ENCODE measurements at places on chromosomes 6 and 20.

DNA sequence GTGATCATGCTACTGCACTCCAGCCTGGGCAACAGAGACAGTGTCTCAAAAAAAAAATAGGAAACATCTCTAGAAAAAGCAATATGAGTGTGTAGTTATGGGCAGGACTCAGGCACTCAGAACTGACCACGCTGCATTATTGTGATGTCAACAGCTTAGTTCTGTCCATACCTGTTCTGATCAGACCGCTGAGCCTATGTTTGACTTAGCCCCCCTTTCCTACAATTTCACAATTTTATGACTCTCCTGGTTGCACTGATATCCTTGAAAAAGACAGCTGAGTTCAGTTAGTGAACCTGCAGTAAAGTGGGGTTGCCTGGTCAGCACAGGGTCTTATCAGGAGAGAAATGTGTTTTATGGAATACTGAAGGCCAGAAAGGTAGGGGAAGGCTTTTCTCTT lies 37.8 kb upstream of the PRDM1 start:
- no peak for DNase-seq

DNA sequence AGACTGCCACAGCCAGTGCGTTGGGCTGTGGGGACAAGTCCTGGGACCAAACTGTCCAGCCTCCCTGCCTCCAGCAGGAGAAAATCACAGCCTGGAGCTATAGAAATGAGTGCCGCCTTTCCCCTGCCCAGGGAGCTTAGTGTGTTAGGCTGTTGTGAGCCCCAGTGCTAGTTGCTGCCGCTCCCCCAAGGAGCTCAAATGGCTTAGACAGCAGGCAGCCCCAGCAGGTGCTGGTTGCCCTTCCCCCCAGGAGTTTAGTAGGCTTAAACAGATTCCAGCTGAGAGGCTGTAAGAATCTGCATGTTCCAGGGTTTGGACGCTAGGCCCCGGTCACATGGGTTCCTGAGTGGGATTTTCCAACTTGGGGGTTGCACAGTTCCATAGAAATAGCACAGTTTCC lies 27.2 kb upstream of the HMGN3 start:
- DNase-seq, result no peak

DNA sequence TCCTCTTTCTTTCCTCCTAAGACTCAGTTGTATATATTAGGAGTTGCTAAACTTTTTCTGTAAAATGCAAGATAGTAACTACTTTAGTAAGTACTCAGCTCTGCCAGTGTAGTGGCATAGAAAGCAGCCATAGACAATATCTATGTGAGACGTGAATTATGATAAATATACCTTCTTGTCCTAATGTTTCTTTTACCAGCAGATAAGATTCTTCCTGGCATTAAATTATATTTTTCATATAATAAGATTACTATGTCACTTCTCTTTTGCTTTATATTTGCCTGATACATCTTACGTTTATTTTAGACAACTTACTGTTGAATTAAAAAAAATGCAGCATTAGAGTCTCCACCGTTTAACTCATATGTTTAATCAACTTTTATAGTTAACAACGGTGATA lies 51.7 kb downstream of the HDGFL1 start:
- DNase-seq, result no peak

DNA sequence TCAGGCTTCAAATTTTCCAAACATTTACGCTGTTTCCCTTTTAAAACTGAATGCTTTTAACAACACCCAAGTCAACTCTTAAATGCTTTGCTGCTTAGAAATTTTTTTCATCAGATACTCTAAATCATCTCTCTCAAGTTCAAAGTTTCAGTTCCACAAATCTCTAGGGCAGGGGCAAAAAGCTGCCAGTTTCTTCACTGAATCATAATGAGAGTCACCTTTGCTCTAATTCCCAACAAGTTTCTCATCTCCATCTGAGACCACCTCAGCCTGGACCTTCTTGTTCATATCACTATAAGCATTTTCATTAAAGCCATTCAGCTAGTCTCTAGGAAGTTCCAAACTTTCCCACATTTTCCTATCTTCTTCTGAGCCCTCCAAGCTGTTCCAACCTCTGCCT lies 69.1 kb downstream of the RNF217 start:
- DNase-seq, result no peak

- no peak for DNase-seq
Measured at GRCh38 chr20:7858734-7859250, 81.5 kb downstream of the HAO1 start.

GRCh38 chr6:134247231-134247833 lies 70.6 kb downstream of the SGK1 start:
- peak; percentile 31 for DNase-seq

DNA sequence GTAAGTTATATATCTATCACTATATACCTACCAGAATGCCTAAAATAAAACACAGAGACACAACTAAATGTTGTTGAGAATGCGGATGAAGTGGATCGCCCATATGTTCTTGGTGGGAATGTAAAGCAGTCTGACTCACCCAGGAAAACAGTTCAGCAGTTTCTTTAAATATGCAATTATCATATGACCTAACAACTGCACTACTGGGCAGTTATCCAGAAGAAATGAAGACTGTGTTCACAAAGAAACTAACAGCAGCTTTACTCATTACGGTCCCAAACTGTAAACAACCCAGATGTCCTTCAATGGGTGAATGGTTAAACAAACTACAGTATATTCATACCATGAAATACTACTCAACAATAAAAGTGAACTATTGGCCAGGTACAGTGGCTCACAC lies 14.3 kb upstream of the ZC3H12D start:
- no peak for DNase-seq

Data from stimulated activated CD4-positive, alpha-beta T cell treated with anti-CD3 and anti-CD28 coated beads, Interleukin-2, amount 100 ng/mL, for 48 hours (primary cell).